ENCODE measurements at places on chromosomes 12 and 14.

GRCh38 chr12:19826980-19827550 is 387.8 kb downstream of the AEBP2 start:
- DNase-seq = no peak

GRCh38 chr14:60093606-60094005 is 1.9 kb downstream of the PCNX4 start:
- no peak for DNase-seq

DNA sequence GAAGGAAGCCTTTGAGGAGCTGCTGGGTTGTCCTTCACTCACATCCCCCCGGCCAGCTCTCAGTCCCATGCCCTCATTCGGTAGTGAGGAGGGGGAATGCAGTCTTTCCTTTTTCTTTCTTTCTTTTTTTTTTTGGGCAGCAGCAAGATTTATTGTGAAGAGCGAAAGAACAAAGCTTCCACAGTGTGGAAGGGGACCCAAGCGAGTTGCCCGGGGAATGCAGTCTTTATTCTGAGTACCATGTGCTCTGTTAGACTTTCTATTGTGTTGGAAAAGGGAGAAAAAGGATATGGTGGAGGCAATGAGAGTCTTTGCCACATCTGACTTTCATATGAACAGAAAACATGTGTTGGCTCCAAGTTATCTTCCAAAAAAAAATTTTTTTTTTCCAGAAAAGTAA is 29.9 kb upstream of the YARS2 start:
- DNase-seq = no peak

DNA sequence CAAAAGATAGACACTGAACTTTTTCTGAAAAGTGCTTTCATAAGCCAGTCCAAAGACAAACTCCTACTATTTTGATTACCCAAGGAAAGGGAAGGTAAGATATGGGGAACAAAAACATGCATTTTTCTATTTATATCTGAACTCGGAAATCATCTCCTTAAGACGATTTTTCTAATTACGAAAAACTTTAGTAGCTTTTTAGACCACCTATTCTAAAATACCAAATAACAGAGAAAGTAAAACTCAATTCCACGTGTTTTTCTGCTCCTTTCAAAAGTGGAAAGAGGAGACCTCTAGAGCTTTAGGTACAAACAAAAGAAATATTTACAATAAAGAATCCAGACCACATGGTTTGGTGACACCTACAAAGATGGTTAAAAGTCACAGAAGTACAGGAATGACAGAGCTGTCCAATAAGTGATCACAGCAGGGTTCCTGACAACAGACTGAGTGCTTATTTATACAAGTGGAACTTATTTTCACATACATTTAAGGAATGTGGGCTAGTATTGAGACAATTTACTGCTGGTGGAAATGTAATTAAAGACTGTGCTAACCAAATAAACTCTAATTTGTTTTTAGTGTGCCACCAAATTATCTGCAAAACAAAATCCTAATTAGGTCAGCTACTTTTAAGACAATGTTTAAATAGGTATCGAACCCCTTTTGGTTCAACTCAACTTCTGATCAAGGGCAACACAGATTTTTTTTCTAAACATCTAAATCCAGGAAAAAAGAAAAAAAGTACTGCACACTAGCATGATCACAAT is 2.4 kb downstream of the LRIG3 start:
- no peak for DNase-seq

GRCh38 chr14:48672506-48672905 is 913.7 kb downstream of the RPS29 start:
- no peak for DNase-seq

DNA sequence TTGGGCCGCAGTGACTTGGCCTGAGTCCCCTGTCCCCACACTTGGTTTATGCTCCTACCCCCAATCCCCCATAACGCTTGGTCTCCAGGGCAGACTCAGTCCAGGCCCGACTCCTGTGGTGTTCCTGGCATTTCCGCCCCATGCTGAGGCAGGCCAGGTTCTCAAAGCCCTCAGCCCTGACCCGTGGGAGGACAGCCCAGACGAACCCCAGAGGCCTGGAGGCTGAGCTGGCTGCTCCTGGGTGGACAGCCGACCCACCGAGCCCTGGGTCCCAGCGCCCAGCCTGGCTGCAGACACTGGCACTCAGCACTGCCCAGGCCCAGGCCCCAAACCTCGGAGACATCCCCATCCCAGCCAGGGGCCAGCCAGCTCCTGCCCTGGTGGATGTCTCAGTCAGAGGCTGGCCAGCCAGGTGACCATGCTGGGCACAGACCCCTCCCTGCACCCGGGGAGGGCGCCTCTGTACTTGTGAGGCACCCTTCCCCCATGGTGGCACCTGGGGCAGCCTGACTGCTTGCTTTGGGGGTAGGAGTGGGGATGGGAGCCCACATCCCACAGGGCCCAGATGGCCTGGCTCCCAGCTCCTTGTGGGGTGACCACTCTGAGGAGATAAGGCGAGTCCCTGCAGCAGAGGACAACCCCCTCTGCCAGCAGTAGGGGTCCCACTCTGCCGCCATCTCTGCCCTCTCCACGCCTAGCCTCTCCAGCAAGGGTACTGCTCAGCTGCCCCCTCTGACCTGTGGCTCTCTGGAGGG is 1.4 kb downstream of the PLD4 start:
- no peak for DNase-seq
